ENCODE measurements at places on chromosomes 3 and 15. TPM values are rescaled to one million over a fixed set of nuclear protein-coding genes. Genes with fewer than 3 reads are reported as not detected.

Gene DAPK2
- 4.2 TPM for total RNA-seq

Gene AADACL2
- total RNA-seq = not detected

Gene TRMT10C
- total RNA-seq = 34.1 TPM

Gene PSTPIP1
- not detected for total RNA-seq

Gene GPR27
- 2.5 TPM for total RNA-seq

Gene KBTBD12
- total RNA-seq = not detected

Gene LMOD3
- not detected for total RNA-seq

Gene TRPM1
- total RNA-seq = not detected

Gene STRC
- 0.05 TPM for total RNA-seq

Gene CCR3
- not detected for total RNA-seq

Gene ALG1L2
- not detected for total RNA-seq

Gene RPN1
- total RNA-seq = 152 TPM

Gene TF
- 3.9 TPM for total RNA-seq

Gene GPR171
- total RNA-seq = not detected

Gene ACP3
- total RNA-seq = not detected

Gene KPNA4
- 37.2 TPM for total RNA-seq

Gene SRPRB
- total RNA-seq = 56.9 TPM

Gene MAGI1
- 3.8 TPM for total RNA-seq

Gene ANKRD34C
- total RNA-seq = not detected

Gene CHRNA7
- total RNA-seq = 5.2 TPM

Gene EFCAB12
- total RNA-seq = 0.73 TPM

Gene AMT
- total RNA-seq = 0.27 TPM

Gene DPH3
- 25.2 TPM for total RNA-seq

Gene FBXL22
- 0.25 TPM for total RNA-seq

Gene FETUB
- total RNA-seq = not detected

Gene EXD1
- total RNA-seq = 0.33 TPM

Gene RTF1
- total RNA-seq = 17.4 TPM

Gene SEC22C
- 32.7 TPM for total RNA-seq

Gene VEPH1
- 0.31 TPM for total RNA-seq

Gene SOX14
- total RNA-seq = not detected

Gene GHSR
- not detected for total RNA-seq

Gene BFSP2
- total RNA-seq = not detected

Gene MAGEL2
- total RNA-seq = not detected

All from A549 treated with GW870086 at 1 μM for 4 hours (cell line).